ENCODE measurements at places on chromosomes 12 and 14.

- DNase-seq = no peak
Measured at GRCh38 chr12:117980616-117981015, 11.8 kb upstream of the KSR2 start.

DNA sequence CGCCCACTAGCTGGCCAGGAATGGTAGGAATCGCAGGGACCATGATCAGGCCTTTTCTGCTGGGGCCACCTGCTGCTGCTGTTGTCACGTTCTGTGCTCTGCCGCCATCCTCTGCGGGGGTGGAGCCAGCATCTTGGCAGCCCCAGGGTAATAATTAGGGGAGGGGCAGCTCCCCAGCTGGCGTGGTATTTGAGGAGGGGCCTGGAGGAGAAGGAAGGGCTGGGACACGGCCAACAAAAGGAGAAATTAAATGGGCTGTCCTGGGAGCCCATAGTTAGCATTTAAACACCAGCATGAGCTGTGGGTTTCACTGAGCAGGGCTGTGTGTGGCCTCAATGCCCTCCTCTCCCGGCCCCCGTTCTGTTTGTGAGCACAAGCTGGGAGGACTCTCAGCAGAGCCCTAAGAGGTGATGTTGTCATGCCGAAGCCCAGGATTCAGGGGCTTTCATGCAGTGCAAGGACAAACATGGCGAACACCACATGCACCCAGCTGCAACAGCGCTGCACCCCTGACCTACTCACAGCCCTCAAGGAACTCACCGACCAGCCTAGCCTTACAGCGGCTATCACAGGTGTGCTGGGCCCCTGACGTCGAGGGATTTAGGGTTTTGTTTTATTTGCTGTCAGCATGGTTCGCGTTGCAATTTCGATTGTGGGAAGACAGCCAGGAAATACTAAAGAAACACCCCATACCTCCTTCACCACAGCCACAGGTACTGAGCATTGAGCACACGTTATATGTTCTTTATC is 324.3 kb downstream of the CACNA1C start:
- DNase-seq = no peak

DNA sequence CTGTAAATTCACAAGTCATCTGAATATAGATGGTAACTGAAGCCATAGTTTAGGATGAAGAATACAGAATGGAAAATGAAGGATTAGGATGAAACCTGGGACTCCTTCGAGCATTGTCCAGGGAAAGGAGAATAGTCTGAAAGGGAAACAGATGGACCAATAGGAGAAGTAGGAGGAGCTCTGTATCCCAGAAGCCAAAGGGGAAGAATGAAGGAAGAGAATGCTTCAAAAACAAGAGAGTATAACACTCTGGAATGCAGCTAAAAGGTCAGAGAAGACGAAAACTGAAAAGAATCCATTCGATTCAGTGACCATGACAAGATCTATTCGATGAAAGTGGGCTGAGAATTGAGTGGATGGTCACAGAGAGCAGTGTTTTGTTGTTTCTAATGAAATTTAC is 1.0 kb downstream of the GMFB start:
- peak; percentile 49 for DNase-seq

DNA sequence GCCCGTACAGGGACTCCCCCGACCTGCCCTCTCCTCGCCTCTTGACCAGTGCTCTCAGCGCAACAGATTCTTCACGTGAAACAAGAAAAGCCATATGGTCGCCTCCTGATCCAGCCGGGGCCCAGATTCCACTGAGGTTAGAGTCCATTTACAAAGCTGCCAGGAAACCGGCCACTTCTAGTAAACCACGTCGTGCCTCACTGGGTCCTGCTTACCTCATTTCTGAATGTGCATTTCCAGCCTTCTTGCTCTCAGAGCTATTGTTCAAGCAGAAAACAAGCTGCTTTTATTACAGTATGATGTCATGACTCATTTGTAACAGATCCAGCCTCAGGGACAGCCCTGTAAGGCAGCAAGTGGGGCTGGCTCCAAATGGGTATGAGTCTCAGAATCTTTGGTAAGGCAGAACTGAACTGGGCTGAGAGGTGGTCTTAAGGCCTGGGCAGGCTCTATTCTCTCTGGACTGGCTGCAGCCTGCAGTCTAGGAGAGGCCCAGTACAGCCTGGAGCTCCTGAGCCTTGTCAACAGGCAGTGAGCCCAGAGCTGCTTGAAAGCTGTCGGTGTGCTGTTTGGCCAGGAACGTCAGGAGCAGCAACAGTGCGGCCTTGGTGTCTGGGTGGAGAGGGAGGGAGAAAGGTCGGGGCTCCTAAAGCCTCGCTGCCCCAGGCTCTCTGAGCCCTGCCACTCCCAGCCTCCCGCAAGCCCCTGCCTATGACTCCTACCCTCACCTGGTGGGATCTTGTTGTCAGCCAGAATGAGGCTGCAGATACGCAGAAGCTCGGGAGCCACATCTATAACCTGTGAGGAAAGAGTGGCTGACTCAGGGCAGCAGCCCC is 8.3 kb downstream of the REC8 start:
- peak; percentile 88 for DNase-seq

DNA sequence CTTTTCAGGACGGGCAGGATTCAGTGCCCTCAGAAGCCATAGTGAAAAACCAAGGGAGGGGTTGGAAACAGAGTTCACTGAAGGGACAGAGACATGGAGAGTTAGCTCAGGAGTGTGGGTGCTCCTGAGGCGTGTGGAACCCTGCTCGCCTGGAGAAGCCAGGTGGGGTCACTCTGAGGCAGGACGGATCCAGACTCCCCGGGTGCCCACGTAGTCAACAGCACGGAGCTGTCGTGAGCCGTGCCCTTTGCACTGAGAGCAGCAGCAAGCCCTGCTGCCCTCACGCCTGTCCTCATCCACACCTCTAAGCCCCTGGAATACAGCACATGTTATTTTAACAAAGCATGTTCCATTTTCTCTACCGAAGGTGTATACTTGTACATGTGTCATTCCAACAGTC is 114.7 kb downstream of the FBXL14 start:
- DNase-seq = no peak

GRCh38 chr12:95304673-95305198 is 87.1 kb downstream of the VEZT start:
- DNase-seq = peak; percentile 52

- no peak for DNase-seq
Measured at GRCh38 chr12:49133014-49133413, 1.8 kb upstream of the TUBA1B start.

GRCh38 chr14:86532219-86532618 is 1002.3 kb downstream of the FLRT2 start:
- DNase-seq = peak; percentile 6

GRCh38 chr12:31765931-31766330 is 37.1 kb upstream of the AMN1 start:
- DNase-seq = no peak

DNA sequence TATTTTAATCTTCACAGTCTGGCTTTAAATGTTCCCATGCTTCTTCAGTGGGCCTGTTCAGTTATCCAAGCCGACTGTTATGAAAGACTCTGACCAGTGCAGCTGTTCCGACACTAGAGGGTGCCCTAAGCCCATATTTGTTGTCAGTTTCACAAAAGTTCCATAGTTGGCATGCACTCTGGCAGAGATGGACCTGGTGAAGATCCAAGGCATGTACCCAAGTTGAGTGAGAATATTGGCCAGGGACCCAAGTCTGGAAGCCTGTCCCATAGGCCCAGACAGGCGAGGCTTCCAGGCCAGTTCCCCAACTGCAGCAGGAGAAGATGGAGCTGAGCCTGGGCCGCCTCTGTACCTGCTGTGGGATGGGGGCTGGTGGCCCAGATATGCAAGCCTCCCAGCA is 27.4 kb upstream of the GUCY2C start:
- peak; percentile 8 for DNase-seq

DNA sequence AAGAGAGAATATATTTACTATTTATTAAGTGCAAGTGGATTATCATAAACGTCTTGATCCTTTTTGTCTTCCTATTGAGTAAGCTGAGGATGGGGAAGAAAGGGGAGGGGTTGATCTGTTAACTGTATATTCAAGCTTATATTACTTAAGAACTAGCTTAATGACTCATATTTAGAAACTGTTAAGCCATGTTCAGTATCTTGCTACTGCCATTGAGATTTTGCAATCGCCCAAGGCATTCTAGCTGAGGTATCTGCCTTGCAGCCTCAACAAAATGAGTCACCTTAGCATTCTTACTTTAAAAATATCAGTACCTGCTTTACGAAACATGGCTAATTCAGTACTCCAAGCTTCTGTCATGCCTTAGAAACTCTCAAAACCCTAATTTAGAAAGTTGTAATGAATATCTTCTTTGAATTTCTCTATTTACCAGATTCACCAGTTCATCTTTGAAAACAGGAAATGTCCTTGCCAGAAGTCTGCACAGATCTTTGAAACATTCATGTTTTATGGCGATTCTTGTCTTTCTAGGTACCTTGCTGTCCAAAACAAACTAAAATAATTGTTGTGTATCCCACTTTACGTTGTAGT is 76.1 kb downstream of the ALG10B start:
- no peak for DNase-seq

DNA sequence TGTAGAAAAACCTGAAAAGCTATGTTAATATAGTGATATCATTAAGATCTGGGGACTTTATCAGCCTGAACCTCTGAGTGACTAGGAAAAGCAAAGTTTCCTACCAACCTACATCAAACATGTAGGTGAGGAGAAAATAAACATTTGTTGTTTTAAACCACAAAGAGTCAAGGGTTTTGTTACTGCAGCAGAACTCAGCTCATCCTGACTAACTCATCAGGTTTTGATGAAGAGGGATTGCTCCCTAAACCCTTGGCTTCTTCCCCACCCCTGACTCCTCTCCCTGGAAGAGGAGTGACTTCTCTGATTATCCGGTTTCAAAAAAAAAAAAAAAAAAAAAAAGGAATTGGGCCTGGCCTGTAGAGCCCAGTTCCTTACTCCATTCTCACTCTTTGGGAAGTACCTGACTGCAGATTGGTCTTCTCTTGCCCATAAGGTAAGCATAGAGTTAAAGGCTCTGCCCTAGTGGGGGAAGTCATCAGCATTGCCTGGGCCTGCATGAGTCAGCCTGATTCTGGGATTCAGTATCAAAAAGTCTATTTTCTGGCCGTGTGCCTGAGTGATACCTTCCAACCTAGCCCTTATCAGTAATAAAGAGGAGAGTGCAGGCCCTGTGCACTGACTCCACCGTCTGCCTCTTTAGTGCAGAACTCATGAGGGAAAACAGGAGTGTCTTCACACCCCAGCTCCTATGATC is 16.9 kb downstream of the BDKRB1 start:
- peak; percentile 63 for DNase-seq

All from astrocyte (in vitro differentiated cells and primary cell).